ENCODE measurements at places on chromosomes 3 and 15.

- peak; percentile 12 for DNase-seq
Measured at GRCh38 chr3:181711325-181712135, at the start of gene SOX2. SOX2 (plus strand) TSS chr3:181711925; CDS start chr3:181712361, 436 bp downstream.

- no peak for DNase-seq
Measured at GRCh38 chr3:121894301-121894990, at the start of gene SLC15A2. SLC15A2 (plus strand) TSS chr3:121894401; CDS start chr3:121894477, 76 bp downstream.

GRCh38 chr3:157070678-157070999 lies 89.3 kb downstream of the CCNL1 start:
- no peak for DNase-seq

- no peak for DNase-seq
Measured at GRCh38 chr3:169269005-169269404, 394.5 kb downstream of the MECOM start.

DNA sequence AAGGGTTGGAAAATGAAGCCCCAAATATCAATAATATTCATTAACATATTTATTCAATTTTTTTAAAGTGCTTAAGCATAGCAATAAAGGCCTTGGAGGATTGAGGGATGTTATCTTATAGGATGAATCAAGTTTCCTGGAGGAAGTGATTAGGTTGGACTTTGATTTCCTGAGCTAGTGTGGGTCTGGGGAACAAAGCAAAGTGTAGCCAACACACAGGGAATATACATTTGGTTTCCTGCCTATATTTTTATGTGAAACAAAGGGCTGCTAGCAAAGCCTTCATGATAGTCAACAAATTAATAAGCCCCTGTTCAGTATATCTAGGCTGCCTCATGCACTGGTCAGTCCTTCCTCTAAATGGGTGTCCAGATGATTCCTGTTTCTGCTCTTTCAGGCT lies 261.1 kb upstream of the IL12A start:
- no peak for DNase-seq

DNA sequence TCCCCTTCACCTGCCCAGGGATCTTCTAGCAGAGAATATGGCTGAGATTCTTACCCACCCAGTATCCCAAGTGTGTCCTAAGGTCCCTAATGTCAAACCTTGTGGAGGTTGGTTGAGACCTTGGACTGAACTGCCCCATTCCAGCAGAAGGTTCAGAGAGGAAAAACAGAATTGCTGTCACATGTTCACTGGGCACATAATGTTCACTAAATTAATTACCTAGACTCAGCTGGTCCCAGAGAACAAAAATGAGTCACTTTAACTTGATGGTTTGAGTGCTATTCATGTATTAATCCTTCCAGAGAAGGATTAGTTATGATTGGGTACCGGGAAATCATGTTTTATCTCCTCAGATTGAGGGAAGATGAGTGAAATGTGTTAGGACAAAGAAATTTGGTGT lies 171.3 kb upstream of the GADL1 start:
- no peak for DNase-seq

GRCh38 chr15:58486062-58486461 lies 54.3 kb downstream of the LIPC start:
- DNase-seq, result no peak

DNA sequence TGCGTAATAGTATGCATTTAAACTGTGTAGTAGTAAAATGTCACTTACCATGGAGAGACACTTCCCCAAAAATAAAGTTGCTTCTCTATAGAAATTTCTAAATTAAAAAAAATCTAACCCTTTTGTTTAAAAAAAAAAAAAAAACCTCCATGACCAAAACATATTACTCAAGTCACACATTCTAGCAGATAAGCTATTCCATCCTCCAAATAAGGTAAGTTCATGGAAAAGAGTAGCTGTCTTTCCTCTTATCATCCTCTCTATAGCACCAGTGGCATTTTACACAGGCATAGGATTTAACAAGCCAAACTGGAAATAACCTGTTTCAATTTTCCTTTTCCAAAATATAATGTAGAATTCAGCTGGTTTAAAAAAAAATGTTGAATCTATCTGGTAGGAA lies 57.4 kb downstream of the LRRFIP2 start:
- no peak for DNase-seq

GRCh38 chr3:140358686-140359085 lies 319.2 kb upstream of the TRIM42 start:
- no peak for DNase-seq

DNA sequence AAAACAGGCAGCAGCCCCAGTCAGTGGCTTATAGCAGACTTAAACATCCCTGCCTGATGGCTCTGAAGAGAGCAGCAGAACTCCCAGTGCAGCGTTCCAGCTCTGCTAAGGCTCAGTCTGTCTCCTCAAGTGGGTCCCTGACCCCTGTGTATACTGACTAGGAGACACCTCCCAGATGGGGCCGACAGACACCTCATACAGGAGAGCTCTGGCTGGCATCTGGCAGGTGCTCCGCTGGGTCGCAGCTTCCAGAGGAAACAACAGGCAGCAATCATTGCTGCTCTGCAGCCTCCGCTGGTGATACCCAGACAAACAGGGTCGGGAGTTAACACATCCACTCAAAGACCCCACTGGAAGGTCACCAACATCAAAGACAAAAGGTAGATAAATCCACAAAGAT lies 93.5 kb downstream of the RFX7 start:
- no peak for DNase-seq

DNA sequence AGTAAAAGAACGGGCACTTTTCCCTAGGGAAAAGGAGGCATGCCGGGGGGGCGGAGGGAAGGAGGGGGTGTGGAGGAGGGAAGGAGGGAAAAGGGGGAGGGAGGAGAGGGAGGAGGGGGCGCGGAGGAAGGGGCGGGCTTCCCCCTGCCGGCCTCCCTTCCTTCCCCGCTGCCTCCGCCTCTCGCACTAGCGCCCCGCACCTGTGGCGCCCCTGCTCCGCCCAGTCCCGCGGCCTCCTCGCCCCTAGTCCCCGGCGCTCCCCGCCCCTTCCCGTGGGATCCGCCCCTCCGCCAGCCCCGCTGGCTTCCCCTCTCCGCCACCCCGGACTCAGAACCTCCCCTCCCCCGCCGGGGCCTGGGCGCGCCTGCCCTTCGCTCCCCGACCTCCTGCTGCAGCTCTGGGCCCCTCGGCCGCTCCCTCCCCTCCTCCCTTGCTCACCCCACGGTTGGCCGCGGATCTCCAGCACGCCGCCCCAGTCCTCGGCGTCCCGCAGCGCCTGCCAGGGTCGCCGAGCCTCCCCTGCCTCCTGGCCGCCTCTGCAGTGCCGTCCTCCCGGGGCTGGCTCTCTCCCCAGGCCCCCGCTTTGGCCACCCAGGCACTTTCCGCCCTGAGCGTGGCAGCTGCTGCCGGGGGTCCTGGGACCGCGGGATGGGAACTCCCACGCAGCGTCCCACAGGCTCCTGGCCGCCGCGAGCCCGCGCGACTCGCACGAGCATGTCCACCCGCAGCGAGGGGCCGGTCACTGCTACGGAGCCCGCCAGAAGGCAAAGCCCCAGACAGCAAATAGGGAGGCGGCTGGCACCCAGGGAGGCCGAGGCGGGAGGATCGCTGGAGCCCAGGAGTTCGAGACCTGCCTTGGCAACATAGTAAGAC lies 147.4 kb downstream of the TJP1 start:
- no peak for DNase-seq

- DNase-seq, result no peak
Measured at GRCh38 chr3:105798381-105798934, 70.4 kb downstream of the CBLB start.

- DNase-seq, result no peak
Measured at GRCh38 chr3:172294223-172294806, 153.9 kb downstream of the GHSR start.

- DNase-seq, result no peak
Measured at GRCh38 chr15:71468715-71469114, 341.6 kb upstream of the NR2E3 start.

DNA sequence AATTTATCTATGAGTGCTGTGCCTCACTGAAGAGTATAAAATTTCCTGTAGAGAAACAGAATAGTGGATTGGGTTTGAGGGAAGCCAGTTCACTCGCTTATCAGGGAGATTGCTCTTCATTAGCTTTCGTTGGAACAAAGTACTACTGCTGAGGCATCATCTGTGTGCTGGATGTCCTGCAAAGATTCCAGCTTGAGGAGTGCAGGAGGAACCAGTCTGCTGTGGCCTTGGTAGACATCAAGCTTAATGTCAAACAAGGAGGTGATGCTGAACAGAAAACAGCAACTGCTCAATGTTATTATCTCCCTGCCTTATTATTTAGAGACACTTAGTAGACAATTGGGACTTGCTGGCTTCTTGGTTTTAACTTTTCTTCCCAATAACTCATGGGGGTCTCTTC lies 297.5 kb upstream of the DPH6 start:
- no peak for DNase-seq

DNA sequence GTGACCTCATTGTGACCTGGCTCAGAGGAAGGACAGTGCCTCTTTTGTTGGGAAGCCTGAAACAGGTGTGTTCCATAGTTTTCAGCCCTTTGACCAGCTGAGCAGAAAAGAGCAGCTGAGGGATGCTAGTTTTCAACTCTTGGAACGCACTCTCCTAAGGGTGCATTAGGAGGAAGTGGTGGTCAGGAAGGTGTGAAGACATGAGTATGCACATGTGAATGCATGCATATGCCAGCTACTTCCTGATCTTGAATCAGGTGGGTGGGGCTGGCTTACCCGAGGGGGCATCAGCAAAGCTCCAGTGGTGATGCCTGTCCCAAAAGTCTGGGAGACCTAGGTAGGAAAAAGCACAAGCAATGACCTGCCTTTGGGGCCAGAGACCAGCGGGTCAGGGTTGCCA lies 23.3 kb upstream of the CEMIP start:
- DNase-seq, result no peak

DNA sequence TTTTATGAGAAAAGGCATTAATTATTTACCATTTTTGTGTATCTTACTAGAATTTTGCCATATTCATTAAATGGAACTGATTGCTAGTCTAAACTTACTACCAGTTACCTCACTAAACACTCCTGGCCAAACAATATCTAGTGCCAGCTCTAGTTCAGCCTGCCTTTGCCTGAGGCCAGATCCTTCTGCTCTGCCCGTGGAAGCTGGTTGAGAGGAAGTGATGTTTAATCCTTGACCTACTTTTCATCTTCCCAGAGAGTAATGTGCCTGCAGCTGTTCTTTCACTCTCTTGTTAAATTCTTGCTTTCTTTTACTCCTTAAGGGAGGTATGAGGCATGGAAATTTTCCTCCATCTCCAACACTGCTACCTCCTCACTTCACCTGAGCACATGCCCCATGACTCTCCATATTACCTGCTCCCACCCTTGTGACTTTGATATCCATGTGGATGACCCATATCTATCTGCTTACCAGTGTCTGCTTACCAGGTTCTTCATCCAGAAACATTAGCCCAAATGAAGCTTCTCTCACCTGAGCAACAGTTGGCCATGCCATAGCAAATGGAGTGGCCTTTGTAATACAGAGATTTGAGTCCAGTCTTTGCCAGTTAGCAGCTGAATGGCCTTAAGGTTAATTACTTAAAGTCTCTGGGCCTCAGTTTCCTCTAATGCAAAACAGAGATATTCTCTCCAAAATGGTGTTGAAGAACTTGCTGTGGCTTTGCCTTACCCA lies 53.4 kb downstream of the UBE2E1 start:
- no peak for DNase-seq

DNA sequence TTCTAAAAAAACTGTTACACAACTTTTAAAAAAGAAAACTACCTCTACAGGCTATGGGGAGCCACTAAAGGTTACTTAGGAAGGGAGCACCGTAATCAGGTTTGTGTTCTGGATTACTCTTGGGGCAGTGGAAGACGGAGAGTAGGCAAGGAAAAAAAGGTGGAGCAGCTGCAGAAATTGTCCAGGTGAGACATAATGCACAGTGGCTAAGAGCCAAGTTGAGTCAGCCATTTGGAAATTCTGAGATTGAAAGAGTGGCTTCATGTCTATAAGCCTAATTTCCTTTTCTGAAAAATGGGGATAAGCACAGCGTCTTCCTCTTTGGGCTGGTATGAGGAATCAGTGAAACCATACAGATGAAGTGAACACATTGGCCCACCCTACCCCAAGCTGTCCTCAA lies 195.2 kb downstream of the CADPS start:
- no peak for DNase-seq

GRCh38 chr15:63939531-63940130 lies 105.9 kb upstream of the HERC1 start:
- no peak for DNase-seq

DNA sequence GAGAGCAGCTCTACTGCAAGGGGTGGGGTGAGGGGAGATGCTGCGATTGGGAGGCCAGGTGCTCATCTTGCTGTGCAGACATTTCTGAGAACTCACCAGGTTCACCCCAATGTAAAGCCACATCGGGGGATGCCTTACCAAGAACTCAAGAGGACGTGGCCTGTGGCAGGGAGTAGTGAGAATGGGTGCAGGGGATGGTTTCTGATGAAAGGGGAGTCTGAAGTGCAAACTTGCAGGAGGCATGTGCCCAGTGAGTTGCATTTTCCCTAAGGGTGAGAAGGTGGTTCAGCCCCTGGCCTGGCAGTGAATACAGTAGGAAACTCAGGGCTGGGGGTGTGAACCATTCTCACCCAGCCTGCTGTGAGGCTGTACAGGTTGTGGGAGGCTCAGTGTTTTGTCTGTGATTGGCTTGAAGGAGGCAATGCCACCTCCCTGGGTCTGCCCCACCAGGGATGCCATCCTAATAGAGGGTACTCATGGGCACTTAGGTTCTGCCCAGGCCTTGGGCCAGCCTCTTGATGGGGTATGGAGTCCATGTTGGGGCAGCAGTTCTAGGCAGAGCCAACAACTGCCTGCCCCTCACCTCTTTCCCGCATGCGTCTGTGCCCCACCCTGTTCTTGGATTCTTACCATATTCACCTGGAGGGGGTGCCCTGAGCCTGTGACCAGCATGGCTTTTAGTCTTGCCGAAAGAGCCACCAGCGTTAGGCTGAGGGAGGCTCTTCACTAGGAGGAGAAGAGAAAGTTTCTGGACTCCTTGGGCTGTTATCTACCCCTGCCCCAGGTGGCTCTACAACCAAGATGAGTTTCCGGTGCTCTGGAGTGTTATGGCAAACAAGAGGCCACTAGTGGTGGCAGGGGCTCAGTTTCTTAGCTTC lies 4.5 kb downstream of the HEMK1 start:
- DNase-seq, result no peak

GRCh38 chr15:25366058-25366457 lies 72.8 kb downstream of the UBE3A start:
- DNase-seq, result no peak

- no peak for DNase-seq
Measured at GRCh38 chr3:133699467-133699866, 37.7 kb upstream of the TOPBP1 start.

GRCh38 chr3:56655709-56656108 lies 27.4 kb downstream of the TASOR start:
- DNase-seq, result no peak

DNA sequence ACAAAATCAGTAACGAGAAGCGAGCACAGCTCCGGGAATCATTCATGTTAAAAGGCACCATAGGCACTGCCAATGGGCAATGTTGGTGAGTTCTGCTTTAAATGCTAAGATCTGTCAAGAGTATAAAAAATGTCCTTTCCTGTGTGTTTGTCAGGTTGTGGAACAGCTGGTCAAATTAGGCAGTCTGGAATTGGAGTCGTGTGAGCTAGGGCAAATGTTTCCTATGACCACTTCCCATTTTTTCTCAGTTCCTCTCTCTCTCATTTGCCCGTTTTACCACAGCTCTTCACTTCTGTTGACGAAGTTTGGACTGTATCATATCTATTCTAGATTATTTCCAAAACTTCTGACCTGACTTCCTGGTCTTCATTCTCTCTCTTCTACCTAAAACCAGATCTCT lies 60.8 kb upstream of the GOLIM4 start:
- DNase-seq, result no peak

Data from T-helper 22 cell (primary cell).